ENCODE measurements at places on chromosomes 13 and 19.

- DNase-seq, result no peak
Measured at GRCh38 chr13:113226873-113227450, 17.5 kb downstream of the CUL4A start.

DNA sequence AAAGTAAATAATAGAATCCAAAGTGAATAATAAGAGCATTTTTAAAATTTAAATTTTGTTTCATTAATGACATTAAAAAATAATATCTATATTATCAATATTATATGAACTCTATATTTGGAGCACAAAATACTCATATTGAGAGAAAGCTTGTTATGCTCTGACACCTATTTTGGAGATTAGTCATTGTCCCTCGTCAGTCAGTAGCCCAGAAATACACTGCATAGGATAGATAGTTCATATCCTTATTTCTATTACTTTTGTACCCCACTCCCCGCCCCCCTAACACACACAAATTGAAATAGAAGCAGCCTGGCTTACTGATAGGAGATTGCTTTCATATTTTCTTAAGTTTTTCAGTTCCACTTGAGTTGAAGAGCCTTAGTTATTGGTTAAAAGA is 652.8 kb downstream of the PCDH9 start:
- DNase-seq, result no peak

DNA sequence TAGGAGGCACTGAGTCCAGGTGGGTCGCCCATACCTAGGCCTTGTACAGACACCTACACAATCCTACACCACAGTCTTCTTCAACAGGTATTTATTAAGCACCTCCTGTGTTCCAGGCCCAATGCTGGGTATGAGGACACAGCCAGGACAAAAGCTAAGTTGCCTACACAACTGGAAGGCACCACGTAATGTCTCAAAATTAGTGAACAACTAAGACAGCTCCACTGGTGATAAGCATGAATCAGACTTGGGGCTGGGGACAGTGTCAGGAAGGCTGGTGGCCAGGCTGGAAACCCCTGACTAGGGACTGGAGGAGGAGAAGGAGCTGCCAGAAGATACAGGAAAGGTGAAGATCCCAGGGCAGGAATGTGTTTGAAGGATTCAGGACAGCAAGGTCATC is 2.4 kb downstream of the SMIM24 start:
- DNase-seq, result no peak

DNA sequence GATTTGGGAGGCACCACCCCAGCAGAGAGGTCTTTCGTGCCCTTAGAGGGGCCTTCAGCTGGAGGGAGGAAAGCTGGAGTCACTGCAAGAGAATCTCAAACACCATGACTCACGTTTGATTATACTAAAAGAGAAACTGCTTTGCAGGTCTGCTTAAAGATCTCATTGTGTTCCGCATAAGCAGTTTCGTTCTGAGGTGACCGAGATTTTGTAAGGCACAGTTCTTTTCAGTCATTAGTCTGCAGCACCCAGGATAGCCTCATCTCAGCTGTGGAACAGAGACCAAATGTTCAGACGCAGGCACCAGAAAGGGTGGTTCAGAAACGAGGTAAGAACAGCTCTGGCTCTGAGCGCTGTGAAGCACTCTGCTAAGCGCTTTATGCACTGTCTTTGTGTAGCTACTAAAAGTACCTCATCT is 71.2 kb upstream of the GTF3A start:
- DNase-seq, result no peak

GRCh38 chr19:38699647-38700349 is 44.5 kb downstream of the CAPN12 start:
- DNase-seq, result no peak

GRCh38 chr13:98994080-98994479 is 16.2 kb upstream of the DOCK9 start:
- DNase-seq, result no peak

GRCh38 chr19:4472174-4472974 is at the start of gene HDGFL2:
Gene HDGFL2, plus strand, starts transcription at chr19:4472297. Its CDS starts 54 bp downstream, at chr19:4472351.
- no peak for DNase-seq

DNA sequence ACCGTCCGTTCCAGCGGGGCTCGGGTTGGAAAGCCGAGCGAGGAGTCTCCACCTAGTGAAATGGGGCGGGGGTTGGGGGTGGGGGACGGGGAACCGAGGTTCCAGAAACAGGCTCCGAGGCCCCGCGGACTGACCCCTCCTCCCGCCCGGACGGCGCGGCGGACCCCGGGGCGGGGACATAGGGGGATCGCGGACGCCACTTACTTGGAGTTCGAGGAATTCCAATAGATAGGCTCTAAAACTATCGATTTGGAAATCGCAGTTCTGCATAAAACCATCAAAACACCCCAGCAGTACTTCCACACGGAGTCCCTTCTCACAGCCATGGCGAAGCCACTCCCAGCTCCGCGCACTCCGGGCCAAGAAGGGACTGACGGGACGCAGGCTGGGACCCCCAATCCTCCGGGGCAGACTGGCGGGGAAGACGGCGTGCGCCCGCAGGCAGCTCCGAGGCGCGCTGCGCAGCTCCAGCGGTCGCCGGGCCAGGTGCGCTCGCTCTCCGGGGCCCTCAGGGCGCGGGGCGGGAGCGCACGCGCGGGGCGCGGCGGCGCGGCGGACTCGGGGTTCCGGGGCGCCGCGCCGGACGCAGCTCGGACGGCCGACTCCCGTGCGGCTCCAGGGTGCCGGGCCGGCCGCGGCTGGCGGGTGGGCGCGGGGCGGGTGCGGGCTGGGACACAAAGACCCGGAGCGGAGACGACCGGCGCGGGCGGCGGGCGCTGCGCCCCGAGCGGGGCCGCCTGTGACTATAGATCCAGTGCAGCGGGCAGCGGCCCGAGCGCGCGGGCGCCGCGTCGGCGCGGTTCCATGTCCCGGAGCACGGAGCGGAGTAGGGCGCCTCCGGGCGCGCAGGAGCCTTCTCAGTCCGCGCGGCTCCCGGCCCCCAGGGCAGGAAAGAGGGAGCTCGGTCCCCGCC is 567 bp downstream of the EFNB2 start:
- DNase-seq, result no peak

- no peak for DNase-seq
Measured at GRCh38 chr13:21957833-21958232, 287.0 kb downstream of the FGF9 start.

DNA sequence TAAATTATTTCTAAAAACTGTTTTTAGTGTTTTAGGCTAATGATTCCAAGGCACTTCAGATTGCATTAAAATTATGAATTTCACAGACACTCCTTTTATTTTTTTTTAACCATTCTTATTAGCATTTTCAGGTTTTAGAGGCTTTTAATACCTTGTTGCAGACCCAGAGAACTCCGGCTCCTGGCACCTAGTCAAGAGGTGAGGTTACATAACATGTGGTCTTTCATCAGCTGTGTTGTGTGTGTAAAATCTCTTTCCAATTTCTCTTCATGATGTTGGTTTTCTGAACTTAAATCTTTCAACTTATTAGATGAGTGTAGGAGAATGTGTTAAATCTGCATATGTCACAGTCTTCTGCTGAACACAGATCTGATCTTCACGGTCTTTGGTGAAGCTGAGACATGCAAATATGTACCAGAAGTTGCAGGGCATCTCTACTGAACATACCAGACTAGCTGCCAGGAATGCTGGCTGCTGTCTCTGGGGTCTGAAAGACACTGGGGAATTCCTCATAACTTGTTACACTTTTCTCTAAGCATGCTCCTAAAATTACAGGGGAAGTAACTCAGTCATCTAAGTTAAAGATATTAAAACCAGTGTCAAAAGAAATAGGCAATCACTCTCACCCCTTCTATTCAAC is 1165.3 kb downstream of the EFNB2 start:
- no peak for DNase-seq

DNA sequence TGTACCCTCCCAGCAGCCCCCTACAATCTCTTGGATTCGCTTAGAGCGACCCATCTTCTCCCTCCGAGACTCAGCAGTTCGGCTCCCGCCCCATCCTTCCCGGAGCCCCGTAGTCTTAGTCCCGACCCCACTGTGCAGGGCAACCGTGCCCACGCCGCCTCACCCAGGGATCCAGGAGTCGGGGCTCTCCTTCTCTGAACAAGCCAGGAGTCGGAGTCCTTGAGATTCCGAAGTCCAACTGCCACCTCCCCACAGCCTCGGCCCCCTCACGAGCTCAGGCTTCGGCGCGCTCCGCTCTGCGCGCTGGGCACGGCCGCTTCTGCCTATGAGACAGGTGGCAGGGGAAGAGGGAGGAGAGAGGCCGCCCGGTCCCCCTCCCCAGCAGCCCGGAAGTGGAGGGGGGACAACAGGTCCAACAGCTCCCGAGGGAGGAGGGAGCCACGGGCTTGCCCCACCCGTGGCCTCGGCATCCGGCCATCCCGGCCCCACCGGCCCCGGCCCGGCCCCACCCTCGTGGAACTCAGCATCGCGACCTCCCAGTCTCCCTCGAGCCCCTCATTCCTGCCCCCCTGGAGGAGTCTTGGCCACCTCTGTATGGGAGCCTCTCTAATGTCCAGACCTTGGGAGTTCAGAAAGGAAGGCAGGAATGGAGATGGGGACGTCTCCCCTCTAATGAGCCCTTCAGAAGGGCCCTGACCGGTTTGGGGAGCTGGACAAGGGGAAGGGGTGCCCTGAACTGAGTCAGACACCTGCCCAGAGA is at the start of gene PHLDB3:
PHLDB3 (minus strand) TSS at position 321 of the 760 bp plus-strand sequence. CDS start 628 bp downstream, outside the sequence.
- no peak for DNase-seq

DNA sequence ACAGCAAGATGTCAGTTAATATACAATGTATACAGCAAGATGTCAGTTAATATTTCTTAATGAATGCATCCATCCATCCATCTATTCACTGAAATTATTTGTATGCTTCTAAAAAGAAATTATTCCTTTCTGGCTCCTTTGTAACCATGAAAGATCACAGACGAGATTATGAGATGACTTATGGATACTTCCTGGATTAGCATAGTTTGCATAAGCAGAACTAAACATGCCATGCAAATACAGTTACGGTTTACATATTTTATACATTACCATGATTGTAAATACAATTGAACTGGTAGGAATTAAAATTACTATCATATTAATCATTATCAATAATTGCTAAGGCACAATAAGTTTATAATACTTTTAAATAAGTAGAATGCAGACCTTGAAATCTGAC is 32.7 kb downstream of the NALCN start:
- DNase-seq, result no peak

GRCh38 chr13:59641817-59642216 is 521.9 kb downstream of the DIAPH3 start:
- DNase-seq, result no peak

- no peak for DNase-seq
Measured at GRCh38 chr13:74202129-74202813, 68.1 kb upstream of the KLF12 start.

GRCh38 chr13:112062571-112063570 is 4.1 kb upstream of the SOX1 start:
- no peak for DNase-seq

GRCh38 chr13:103895835-103896531 is 829.8 kb upstream of the SLC10A2 start:
- DNase-seq, result no peak

GRCh38 chr19:49201042-49201441 is 43.5 kb downstream of the TRPM4 start:
- no peak for DNase-seq

- no peak for DNase-seq
Measured at GRCh38 chr13:30690282-30691188, 44.8 kb upstream of the ALOX5AP start.

DNA sequence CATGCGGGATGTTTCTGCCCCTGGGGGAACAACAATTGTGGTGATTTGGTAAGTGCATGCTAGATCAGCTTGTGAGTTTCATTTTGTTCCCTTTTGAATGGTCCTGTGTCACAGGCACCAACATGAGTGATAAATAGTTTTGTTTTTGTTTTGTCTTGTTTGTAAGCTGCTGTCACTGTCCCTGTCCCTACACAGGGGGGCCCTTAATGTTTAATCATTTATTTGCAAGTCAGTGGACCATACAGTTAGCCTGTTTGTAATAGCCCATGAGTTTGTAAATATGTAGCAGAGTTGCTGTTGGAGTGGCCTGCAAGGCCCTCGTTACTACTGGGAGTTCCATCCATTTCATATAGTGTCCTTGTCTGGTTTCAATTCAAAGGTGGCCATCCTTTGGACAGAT is 979.6 kb upstream of the SPRY2 start:
- no peak for DNase-seq

- DNase-seq, result no peak
Measured at GRCh38 chr13:29791997-29792780, 58.2 kb downstream of the UBL3 start.

DNA sequence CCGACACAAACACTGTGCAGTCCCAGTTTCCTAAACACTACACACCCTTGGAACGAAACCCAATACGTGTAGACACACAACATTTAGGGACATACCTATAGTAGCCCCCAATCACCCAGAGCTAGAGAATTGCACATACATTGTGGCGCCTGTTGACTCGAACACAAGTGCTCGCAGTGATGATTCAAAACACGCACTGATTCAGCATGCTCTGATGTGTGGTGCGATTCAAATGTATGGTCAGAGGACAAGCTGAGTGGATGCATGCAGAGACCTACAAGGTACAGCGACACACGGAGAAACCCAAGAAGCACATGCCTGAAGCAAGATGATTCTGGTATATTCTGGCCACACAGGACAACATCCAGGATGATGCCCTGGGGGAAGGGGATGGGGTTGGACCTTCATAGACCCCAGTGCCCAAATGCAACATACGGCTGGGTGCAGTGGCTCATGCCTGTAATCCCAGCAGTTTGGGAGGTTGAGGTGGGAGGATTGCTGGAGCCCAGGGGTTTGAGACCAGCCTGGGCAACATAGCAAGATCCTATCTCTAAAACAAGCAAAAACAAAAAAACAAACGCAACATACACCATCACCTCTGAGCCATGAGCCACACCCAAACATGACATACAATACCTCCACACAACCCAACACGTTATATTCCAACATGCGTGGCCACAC is 997 bp upstream of the KCNN4 start:
- no peak for DNase-seq

DNA sequence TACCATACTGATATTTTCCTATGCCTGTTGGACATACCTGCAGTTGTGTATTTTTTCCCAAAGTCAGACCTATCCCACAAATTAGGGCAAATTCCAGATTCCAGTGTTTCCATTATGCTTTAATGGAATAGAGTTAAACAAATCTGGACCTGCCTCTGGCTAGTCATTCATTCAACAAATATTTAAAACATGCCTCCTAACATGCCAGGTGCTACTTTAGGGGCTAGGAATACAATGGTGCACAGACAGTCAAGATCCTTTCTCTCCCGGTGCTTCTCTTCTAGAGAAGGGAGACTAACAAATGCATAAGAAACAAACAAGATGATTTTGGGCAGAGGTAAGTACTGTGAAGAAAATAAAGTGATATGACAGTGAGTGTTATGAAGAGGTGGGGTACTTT is 7.5 kb upstream of the WDFY2 start:
- no peak for DNase-seq

- DNase-seq, result no peak
Measured at GRCh38 chr13:28408235-28408848, 86.6 kb downstream of the FLT1 start.

- no peak for DNase-seq
Measured at GRCh38 chr13:28747851-28748250, 29.1 kb upstream of the SLC46A3 start.
